ENCODE measurements at places on chromosomes 2 and 18. TPM values are rescaled to one million over a fixed set of nuclear protein-coding genes. Genes with fewer than 3 reads are reported as not detected.

The MC4R gene
- total RNA-seq = not detected

The NXPH2 gene
- 0.48 TPM for total RNA-seq

The STAT4 gene
- 27.3 TPM for total RNA-seq

The OTOF gene
- total RNA-seq = 0.33 TPM

The ARL4C gene
- 3.1 TPM for total RNA-seq

The APLF gene
- total RNA-seq = 4.2 TPM

The AAMP gene
- 88.8 TPM for total RNA-seq

The INO80B gene
- total RNA-seq = 14.6 TPM

The ATP8B1 gene
- total RNA-seq = 13.0 TPM

The ANKRD30B gene
- total RNA-seq = not detected

The PTRHD1 gene
- 12.8 TPM for total RNA-seq

The KCNE4 gene
- 3.4 TPM for total RNA-seq

The B4GALT6 gene
- 5.6 TPM for total RNA-seq

The EVA1A gene
- 1.2 TPM for total RNA-seq

The CHRNA1 gene
- total RNA-seq = not detected

The DSG1 gene
- total RNA-seq = 4.2 TPM

The CLEC4F gene
- total RNA-seq = 0.16 TPM

The PTPRM gene
- total RNA-seq = 80.1 TPM

The COL4A4 gene
- 3.8 TPM for total RNA-seq

The PRSS56 gene
- 0.20 TPM for total RNA-seq

The IL1RL1 gene
- 65.3 TPM for total RNA-seq

The SLC5A7 gene
- total RNA-seq = not detected

The ZNF521 gene
- total RNA-seq = 36.1 TPM

The BOLL gene
- not detected for total RNA-seq

The SERPINB7 gene
- not detected for total RNA-seq

The KIAA1328 gene
- 7.2 TPM for total RNA-seq

The IL18R1 gene
- 1.9 TPM for total RNA-seq

The MAB21L4 gene
- total RNA-seq = not detected

The ALLC gene
- total RNA-seq = not detected

The IL37 gene
- total RNA-seq = not detected

The HTR2B gene
- total RNA-seq = 7.3 TPM

The SMYD1 gene
- 74.8 TPM for total RNA-seq

The TMEM150A gene
- 15.8 TPM for total RNA-seq

The VWA3B gene
- not detected for total RNA-seq

The SCN9A gene
- total RNA-seq = 0.51 TPM

The CFAP53 gene
- 0.30 TPM for total RNA-seq

The AGXT gene
- total RNA-seq = not detected

The KCTD18 gene
- total RNA-seq = 11.9 TPM

The B3GNT2 gene
- total RNA-seq = 17.7 TPM

The XDH gene
- total RNA-seq = not detected

The LTBP1 gene
- 168 TPM for total RNA-seq

The EGR4 gene
- not detected for total RNA-seq

The POTEI gene
- 3.2 TPM for total RNA-seq

The RGPD4 gene
- not detected for total RNA-seq

The CFAP65 gene
- total RNA-seq = not detected

The GPR155 gene
- total RNA-seq = 13.7 TPM

The PTPN2 gene
- 14.3 TPM for total RNA-seq

The GALNT14 gene
- total RNA-seq = 0.15 TPM

The CROCC2 gene
- total RNA-seq = not detected

The RND3 gene
- total RNA-seq = 9.6 TPM

The CSRNP3 gene
- total RNA-seq = 4.5 TPM

The KCNG2 gene
- not detected for total RNA-seq

The MDH1B gene
- 1.1 TPM for total RNA-seq

The NEU2 gene
- total RNA-seq = not detected

The PKDCC gene
- 66.0 TPM for total RNA-seq

Measured in right atrium auricular region (tissue), 2 donors.